AG08395 (cell line): ENCODE measurements at places on chromosomes 1 and 21.
A peak's percentile ranks its signal among the peaks of the same experiment; 100 is the strongest.

DNA sequence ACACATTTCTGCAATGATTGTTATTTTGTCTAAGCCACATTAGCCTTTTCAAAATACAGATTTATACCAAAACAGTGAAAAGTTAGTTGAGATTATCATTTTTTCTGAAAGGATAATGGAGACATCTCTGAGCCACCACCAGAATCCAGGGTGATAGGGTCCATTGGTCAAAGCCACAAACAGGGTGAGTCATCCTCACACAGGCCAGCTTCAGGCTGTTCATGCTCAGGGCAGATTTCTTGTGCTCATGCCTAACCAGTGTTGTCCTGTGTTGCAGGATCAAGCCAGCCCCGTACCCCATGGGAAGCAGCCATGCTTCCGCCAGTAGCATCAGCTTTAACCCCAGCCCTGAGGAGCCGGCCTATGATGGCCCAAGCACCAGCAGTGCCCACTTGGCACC is 13.4 kb downstream of the ELOA start:
- peak; percentile 71 for DNase-seq

- DNase-seq: no peak
Measured at GRCh38 chr1:116558140-116558549, 12.7 kb downstream of the CD58 start.

DNA sequence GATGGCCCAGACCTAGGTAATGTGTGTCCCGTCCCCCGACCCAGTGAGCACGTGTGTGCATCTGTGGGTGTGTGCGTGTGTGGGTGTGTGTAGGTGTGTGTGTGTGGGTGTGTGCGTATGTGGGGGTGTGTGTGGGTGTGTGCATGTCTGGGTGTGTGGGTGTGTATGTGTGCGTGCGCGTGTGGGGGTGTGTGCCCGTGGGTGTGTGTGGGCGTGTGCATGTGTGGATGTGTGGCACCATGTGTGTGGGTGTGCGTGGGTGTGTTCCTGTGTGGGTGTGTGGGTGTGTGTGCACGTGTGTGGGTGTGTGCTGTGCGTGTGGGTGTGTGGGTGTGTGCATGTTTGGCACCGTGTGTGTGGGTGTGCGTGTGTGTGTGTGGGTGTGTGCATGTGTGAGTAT is 309.5 kb downstream of the KIF26B start:
- DNase-seq: no peak

- peak; percentile 48 for DNase-seq
Measured at GRCh38 chr1:232538224-232538942, 91.5 kb downstream of the SIPA1L2 start.

GRCh38 chr21:33013626-33014025 is 12.1 kb upstream of the OLIG2 start:
- no peak for DNase-seq

DNA sequence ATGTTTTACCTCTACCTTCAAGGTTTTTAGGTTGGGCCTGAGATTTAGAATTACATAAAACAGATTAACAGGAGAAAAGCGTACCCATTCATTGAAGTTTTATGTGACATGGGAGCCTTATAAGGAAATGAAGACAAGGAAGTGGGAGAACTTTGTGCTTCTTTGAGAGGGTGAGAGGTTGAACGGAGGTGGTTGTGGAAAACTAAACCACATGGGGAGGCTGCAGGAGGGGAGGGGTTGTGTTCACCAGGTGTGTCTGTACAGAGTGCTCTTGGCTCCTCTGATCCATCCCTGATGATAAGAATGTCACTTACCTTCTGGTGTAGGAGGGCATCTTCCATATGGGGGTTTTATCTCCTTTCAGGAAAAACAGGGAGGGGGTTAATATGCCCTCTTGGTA is 2.7 kb downstream of the SLX9 start:
- DNase-seq: no peak

- no peak for DNase-seq
Measured at GRCh38 chr1:11520531-11521233, 41.7 kb downstream of the DISP3 start.

DNA sequence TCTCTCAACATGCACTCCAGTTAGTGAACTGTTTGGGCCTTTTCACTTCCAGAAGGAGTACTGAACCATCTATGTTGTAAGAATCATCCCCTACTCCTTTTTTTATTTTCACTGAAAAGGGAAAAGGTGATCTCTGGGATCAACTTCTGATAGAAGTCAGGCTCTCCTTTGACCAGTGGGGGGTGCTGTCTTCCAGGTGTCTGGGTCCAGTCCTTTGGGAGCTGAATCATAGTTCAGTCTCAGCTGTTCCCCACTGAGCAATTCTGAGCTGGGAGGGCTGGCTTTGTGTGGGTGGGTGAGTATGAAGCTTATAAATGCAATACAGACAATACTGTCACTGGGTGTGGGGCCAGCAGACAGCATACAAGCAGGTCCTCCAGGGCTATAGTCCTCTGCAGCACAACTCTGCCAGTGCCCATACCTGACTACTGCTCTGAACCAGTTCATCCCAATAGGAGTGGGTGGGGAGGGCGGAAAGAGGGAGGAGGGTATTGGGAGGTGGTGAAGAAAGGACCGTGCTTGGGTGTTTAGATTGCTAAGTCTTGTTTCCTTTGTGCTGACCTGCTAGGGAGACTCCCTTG is 12.5 kb upstream of the SARS1 start:
- DNase-seq: peak; percentile 86
